Left renal cortex interstitium (tissue), 4 donors: ENCODE measurements at places on chromosomes 4 and X. TPM values are rescaled to one million over a fixed set of nuclear protein-coding genes. Genes with fewer than 3 reads are reported as not detected.

GRCh38 chr4:764405-765169 is 59.0 kb downstream of the PCGF3 start:
- no peak for DNase-seq

Gene PITX2
- polyA plus RNA-seq = 3.0 TPM

DNA sequence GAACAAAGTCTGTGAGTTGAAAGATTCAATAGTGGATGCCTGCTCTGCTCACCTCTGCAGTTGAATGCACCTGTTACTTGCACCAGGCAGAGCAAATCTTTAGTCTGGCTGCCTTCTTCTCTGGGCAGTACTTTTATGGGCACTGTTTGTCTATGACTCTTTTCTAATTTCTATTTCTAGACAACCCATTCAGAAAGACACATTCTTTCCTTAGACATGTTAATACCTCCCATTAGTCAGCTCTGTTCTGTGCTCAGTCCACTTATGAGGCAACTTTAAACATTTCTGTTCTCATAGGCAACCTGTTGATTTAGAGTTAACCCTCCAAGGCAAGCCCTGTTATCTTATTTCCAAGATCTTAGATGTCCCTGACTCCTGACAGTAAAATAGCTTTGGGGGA is 108.9 kb downstream of the SYNPO2 start:
- no peak for DNase-seq

DNA sequence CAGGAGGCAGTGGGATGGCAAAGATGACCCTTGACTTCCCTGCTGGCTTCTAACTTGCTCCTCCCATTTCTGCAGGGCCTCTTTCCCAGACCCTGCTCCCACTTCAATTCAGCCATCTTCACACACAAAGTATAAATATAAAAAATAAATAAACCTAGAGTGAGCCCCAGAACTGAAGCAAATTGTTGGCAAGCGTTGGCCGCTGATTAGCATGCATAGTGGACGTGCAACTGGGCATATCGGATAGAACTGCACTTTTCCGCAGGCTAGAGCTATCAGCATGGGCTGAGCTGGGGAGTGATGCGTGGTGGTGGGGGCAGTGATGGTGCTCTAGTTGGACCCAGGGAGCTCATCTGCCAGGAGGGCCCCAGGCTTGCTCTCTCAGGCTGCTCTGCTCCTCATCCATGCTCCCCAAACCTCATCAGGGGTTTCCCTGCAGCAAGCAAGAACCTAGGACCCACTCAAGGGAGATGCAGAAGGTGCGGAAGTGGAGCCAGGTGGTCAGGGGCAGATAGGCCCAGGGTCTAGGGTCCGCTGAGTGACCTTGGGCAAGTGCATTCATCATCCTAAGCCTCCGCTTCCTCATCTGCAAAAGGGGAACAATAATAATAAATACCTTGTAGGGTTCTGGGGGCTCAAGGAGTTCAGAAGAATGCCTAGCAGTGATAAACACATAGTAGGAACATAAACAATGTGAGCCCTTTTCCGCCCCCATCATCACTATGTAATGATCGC is 146.8 kb upstream of the PJA1 start:
- DNase-seq = no peak

Gene TMEM47
- 28.3 TPM for polyA plus RNA-seq

DNA sequence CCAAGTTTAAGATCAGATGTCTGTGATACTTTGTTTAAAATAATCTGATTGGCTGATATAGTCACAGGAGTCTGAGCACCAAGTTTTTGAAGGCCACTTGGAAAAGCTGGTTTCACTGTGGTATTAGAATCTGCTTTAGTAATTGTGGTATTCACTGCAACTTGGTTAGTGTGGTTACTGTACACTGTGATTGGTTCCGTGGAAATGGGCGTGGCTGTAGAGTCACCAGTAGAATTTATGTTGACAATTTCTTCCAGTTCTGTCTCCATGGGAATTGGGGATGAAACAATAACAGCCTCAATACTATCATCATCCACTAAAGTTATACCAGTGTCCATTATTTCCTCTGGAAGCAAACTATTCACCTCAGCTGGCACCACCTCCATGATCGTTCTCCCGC is 26.2 kb downstream of the LIN54 start:
- DNase-seq = no peak

GRCh38 chrX:2766906-2767305 is 15.1 kb downstream of the XG start:
- DNase-seq = no peak

Gene CFAP47
- 0.49 TPM for polyA plus RNA-seq

Gene C4orf36
- 1.8 TPM for polyA plus RNA-seq
